ENCODE measurements at places on chromosomes 4 and X. TPM values are rescaled to one million over a fixed set of nuclear protein-coding genes. Genes with fewer than 3 reads are reported as not detected.

The TRIM75 gene
- not detected for total RNA-seq

The NXT2 gene
- 5.2 TPM for total RNA-seq

The GYG2 gene
- total RNA-seq, result under 0.01 TPM

The ZC4H2 gene
- 5.4 TPM for total RNA-seq

The IL2 gene
- total RNA-seq, result not detected

The KCTD8 gene
- 2.3 TPM for total RNA-seq

The UGT8 gene
- total RNA-seq, result not detected

The IL9R gene
- 0.06 TPM for total RNA-seq

The ACE2 gene
- not detected for total RNA-seq

The FGB gene
- total RNA-seq, result not detected

The EXOC1 gene
- total RNA-seq, result 28.2 TPM

The UCP1 gene
- total RNA-seq, result not detected

The STAG2 gene
- total RNA-seq, result 137 TPM

The UBL4A gene
- total RNA-seq, result 49.5 TPM

The DCAF8L2 gene
- total RNA-seq, result not detected

The ASB5 gene
- not detected for total RNA-seq

The VCX3A gene
- not detected for total RNA-seq

The PARM1 gene
- total RNA-seq, result under 0.01 TPM

The AMBN gene
- total RNA-seq, result not detected

The NAP1L2 gene
- 3.0 TPM for total RNA-seq

The XG gene
- 0.31 TPM for total RNA-seq

The TMPRSS11D gene
- 0.16 TPM for total RNA-seq
